ENCODE measurements at places on chromosomes 3 and 15.

- DNase-seq: no peak
Observed at GRCh38 chr3:15769256-15769915, 28.4 kb downstream of the ANKRD28 start.

DNA sequence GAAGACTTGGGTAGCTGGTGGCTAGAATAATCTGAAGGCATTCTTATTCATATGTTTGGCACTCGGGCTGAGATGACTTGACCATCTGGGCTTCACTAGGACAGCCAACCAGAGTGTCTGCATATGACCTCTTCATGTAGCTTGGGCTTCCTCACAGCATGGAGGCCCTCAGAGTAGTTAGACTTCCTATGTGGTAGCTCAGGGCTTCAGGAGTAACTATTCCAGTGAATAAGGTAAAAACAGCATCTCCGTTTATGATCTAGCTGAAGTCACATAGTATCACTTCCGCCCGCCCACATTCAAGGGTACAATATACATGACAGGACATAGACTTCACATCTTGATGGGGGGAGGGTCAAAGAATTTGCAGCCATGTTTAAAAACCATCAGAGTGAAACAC lies 18.9 kb upstream of the CMTM8 start:
- DNase-seq: no peak

GRCh38 chr3:127672429-127673190 lies at the start of gene ABTB1:
Gene ABTB1 (plus strand): TSS chr3:127672952. CDS start chr3:127673026, 74 bp downstream.
- DNase-seq: peak; percentile 71

GRCh38 chr15:58880320-58880719 lies 53.2 kb downstream of the SLTM start:
- no peak for DNase-seq

DNA sequence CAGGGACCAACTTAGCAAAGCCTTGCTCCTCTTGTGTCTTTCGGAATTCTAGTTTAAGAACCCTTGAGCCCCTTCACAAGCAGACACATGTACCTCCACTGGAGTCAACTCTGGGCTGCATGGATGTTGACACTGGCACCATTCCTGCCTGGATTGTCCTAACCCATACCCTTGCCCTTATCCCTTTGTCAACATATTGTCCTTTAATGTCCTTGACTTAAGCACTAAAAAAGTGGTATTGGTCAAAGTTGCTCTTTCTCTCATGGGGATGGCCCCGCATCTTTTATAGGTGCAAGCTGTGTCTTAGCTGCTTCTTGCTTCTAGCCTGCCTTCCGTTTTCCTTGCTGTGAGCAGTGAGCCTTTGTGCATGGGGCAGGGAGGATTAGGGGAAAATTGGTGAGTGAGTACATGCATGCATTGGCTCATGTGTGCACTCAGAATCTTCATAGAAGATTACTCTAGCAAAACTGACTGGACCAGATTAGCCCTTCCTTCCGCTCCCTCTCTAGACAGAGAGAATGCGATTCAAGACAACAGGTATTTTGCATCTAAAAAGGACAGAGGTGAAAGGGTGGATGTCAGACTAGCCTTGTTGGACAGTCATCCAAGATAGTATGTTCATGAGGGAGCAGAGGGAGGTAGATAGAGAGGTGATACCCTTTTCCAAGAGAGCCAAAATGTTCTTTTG lies 42.4 kb downstream of the TGFBR2 start:
- no peak for DNase-seq

- DNase-seq: no peak
Observed at GRCh38 chr15:90414408-90415028, 26.5 kb downstream of the IQGAP1 start.

GRCh38 chr3:9619180-9619579 lies 30.1 kb upstream of the MTMR14 start:
- DNase-seq: no peak

- no peak for DNase-seq
Observed at GRCh38 chr3:43326891-43327581, 40.7 kb downstream of the SNRK start.

GRCh38 chr15:29090617-29091466 lies 178.8 kb downstream of the NSMCE3 start:
- no peak for DNase-seq

GRCh38 chr3:135337192-135337591 lies 542.1 kb downstream of the EPHB1 start:
- DNase-seq: no peak

DNA sequence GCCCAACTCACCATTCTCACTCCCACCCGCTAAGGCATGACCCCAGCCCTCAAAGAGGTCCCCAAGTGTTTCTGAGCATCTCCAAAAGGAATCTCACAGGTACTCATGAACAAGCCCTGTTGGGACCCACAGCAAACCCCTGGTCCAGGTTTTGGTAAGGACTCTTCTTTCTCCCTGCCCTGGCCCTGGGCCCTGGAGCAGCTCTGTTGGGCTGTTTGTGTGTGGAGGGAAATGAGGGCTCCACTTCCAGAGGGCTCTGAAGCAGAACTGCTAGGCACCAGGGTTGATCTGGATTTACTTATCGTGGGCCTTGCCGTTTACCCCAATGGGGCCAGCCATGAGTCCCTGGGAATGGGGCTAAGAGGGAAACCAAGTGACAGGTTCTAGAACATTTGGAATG lies 92.9 kb downstream of the TLE3 start:
- no peak for DNase-seq

DNA sequence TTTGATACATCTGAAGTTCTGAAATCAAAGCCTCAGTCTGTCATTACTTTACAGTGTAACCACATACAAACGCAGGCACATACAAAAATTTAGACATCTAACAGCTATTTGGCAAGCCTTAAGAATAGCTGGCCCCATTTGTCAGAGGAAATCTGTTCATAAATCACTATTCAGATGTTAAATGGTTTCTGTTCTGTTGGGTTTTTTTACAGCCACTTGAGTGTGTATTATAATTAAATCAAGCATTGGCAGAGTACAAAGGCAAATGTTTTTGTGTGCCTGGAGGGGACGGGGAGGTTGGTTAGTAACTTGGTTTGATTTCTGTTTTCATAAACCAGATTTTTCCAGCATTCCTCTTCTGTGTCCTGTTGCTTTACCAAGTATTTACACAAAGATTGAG lies 24.1 kb downstream of the PIGB start:
- no peak for DNase-seq

DNA sequence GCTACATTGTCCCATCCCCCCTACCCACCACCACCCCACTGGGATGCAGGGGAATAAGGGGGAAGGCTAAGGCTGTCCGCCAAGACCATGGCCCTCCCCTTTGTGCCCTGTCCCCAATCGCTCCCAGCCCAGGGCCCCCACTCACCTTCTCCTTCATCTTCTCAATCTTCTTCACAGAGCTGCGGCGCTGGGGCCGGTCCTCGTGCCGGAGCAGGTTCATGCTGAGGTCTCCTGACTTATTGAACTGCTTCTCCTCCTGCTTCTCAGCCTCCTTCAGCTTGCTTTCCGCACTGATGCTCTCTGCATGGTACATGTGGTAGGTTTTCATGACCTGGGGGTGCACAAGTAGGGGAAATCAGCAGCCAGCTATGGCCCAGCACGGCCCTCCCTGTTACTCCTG lies 101.0 kb upstream of the RAD18 start:
- no peak for DNase-seq

DNA sequence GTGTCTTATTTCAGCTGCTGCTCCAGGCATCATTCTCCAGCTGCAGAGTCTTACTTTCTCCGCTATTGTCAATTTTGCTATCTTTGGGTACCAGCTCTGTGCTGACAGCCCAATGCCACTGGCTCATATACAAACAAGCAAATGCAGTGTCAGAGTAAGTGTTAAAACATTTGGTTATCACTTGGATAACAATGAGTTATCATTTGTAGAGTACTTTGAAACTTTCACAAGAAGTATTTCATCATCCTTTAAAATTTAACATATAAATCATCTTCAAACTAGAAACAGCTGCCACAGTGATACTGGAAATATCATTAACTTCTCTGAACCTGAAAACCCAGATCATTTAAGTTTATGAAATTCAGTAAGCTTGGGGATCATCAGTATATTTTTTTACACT lies 13.8 kb downstream of the TSPAN3 start:
- no peak for DNase-seq

DNA sequence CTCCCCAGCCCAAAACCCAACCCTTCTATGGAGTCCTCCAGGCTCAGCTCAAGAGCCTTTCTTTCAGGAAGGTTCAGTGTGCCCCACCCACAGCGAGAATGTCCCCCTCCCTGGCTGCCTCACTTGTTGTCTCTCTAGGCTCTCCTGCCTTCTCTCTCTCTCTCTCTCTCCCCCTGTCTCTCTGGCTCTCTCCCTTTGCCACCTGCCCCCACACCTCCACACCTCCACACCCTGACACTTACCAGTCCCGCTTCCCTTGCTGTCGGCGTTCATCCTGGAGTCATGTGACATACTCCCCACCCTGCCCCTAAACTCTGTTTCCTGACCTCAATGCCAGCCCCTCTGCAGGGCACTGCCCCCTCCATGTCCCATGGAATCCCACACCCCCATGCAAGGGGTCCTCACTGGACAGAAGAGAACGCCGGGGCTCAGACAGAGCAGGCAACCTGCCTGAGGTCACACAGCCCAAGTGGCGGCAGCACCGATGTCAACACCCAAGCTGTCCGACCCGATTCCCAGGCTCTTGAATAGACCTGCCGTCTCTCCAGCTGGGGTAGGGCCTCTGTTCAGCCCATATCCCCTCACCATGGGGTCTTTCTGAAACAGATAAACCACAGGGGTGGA lies 28.5 kb upstream of the SLC6A6 start:
- no peak for DNase-seq

DNA sequence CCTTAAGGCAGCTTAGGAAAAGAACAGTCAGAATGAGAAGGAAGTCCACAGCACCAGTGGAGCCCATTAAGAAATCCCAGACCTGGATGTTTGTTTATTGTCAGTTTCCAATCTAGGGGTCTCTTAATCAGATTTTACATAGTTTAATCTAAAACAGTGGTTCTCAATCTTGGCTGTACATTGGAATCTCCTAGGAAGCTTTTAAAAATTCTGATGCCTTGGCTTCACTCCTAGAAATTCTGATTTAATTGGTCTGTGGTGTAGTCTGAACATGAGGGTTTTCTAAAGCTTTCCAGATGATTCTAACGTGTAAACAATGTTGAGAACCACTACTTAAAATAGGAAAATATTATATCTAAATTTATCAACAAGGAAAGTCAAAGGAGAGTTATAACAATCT lies 56.6 kb upstream of the SPRED1 start:
- no peak for DNase-seq

- peak; percentile 28 for DNase-seq
Observed at GRCh38 chr3:23203708-23204330, 692 bp downstream of the UBE2E2 start.

DNA sequence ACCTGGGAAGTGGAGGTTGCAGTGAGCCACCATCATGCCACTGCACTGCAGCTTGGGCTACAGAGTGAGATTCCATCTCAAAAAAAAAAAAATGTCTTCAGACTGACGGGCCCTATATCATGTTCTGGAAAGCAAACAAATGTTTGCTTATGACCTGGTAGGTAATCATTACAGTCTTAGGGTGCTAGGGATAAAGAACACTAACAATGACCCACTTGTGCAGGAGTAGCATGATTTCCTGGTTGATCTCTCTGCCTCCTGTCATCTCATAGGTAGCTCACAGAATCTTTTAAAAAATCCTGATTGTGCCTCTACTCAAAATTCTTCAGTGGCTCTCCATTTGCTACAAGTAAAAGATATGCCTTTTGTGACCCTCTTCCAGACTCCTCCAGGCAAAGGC lies 74.5 kb upstream of the TSPAN3 start:
- DNase-seq: no peak

DNA sequence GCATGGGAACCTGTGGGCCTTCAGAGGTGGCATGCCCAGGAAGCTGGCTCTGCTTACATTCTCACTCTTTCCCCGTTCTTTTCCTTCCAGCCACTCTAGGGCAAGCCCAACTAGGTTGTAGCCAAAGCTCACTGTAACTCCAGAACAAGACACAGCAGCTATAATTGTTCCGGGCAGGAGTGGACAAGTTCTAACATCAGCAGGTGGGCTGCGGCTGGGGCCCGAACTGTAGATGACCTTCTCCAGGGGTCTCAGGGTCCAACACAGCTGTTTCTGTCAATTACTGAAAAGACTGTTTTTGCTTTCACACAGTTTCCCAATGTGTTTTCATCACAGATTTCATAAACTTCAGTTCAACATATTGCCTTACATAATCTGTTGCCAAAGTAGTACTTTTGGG lies 11.5 kb downstream of the RASGRP1 start:
- DNase-seq: no peak

- DNase-seq: no peak
Observed at GRCh38 chr15:53807501-53807900, 48.0 kb upstream of the WDR72 start.

DNA sequence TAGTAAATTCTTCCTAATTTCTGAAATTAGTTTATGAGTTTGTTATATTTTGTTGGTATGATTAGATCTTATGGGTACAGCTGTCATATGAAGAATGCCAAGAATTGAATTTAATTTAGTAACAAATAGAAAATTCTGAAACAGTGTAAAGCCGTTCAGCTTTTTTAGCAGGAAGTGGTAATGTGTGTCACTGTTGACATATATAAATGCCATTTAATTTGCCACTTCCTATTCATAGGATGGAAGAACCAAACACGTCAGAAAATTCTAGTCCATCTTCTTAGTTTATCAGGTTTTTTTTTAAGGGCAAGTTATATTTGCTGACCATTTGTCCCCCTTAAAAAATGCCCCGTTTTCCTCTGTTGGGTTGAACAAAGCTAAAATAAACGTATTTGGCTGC lies 43.0 kb downstream of the RAB8B start:
- no peak for DNase-seq

DNA sequence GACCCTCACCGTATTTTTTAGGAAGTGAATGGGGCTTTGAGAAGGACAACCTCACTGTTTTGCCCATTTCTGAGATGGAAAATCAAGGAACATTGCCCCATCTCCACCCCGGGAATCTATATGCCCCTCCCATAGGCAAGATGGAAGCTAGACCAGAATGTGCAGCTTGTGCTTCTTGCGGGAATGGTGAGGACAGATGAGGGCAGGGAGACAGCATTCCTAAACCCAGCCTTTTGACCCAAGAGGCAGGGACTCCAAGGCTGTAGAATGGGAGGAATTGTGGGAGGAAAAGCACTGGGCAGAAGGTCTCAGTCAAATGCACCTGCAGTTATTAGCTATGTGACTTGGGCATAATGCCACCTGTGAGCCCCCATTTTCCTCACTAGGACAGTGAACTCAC lies 66.9 kb downstream of the SMAD3 start:
- DNase-seq: no peak
